NCI-H1436 (cell line): ENCODE measurements at places on chromosomes 5 and 9.

DNA sequence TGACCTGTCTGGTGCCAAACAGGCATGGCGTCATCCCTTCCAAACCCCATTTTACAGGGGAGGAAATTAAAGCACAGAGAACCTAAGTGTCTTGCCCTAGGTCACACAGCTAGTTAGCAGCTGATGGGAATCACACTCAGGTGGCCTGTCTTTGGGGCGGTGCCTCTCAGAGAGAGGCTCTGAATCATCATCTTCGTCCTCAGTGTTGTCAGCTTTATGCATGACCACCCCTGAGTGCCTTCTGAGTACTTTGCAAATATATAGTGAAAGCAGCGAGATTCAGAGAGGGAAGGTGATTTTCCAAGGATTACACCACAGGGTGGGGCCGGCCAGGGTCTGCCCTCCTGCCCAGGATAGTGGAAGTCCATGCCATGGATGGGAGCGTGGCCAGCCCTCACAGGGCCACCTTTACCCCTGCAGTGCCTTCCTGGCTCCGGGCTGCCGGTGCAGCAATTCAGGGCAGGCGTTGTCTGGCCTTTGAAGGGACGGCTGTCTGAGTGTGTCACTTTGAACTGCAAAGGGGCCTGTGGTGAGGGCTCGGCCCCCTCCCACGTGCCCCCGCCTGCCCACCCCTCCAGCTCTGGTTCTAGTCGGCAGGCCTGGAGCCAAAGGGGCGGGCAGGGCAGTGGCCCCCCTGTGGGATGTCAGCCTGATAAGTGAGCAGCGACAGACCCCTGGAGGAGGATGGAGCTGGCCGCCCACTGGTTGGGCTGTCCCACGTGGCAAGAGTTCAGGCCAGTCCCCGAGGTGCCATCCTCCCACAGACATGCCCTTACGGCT lies 16.9 kb downstream of the LMX1B start:
- no peak for DNase-seq

GRCh38 chr5:112693301-112693700 lies 44.4 kb upstream of the APC start:
- DNase-seq, result no peak

DNA sequence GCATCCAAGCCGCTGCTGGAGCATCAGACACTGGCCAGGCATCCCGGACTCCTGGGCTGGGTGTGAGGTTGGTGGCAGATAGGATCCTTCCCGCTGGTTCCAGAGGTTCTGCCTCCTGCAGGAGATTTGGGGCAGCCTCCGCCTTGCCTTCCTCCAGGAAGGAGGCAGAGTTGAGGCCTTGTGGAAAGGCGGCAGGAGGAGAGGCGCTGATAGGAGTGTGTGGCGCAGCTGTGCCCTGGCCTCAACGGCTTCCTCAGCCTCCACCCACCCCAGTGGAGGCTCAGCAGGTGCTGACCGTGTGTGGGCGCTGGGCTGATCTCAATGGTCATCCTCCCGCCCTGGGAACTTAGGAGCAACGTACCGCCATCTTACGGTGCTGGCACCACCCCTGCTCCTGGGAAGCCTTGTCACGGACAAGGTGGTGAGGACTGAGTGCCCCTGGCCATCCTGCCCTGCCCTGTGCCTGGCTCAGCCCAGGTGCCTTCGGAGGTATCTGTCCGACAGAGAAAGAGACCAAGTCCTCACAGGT lies 10.2 kb downstream of the NCS1 start:
- DNase-seq, result no peak

GRCh38 chr9:76913467-76913866 lies 7.6 kb upstream of the PRUNE2 start:
- no peak for DNase-seq

DNA sequence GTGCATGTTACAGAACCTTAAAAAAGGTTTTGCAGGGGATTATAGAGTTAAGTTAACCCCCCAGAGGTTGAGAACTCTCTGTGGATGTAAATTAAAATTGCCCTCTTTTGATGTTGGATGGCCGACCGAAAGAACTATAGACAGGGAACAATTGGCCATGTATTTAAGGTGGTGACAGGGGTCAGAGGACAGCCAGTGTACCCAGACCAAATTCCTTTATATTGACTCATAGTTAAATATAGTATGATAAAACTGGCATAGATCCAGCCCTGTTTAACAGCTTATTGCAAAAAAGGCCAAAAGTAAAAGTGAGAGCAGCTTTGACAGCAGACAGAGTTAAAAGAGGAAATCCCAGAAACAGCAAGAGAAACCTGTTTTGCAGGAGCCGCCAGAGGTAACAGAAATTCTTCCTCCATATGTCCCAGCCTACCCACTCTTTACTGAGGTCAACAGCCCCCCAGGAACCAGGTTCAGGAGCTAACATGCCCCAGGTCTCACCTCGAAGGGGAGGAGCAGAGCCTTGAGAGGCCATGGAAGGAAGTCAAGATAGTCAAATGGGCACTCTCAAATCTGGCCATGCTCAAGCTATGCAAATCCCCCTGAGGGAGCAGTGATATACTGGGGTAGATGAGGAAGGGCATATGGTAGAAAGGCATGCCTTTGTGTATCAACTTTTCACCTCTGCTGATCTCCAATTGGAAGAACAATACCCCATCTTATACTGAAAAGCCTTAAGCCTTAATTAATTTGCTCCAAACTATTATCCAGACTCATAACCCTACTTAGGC lies 156.4 kb upstream of the COX7C start:
- no peak for DNase-seq

DNA sequence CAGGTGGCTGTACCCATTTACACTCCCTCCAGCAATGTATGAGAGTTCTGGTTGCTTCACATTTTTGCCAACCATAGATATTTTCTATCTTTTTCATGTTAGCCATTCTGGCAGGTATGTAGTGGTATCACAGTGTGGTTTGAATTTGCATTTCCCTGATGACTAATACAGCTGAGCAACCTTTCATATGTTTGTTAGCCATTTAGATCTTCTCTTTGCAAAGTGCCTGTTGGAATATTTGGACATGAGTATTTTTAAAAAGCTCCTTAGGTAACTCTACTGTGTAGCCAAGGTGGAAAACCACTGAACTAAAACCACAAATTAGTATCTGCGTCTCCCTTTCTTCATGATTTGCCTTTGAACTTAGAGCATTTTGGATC lies 31.9 kb downstream of the IRF1 start:
- no peak for DNase-seq

DNA sequence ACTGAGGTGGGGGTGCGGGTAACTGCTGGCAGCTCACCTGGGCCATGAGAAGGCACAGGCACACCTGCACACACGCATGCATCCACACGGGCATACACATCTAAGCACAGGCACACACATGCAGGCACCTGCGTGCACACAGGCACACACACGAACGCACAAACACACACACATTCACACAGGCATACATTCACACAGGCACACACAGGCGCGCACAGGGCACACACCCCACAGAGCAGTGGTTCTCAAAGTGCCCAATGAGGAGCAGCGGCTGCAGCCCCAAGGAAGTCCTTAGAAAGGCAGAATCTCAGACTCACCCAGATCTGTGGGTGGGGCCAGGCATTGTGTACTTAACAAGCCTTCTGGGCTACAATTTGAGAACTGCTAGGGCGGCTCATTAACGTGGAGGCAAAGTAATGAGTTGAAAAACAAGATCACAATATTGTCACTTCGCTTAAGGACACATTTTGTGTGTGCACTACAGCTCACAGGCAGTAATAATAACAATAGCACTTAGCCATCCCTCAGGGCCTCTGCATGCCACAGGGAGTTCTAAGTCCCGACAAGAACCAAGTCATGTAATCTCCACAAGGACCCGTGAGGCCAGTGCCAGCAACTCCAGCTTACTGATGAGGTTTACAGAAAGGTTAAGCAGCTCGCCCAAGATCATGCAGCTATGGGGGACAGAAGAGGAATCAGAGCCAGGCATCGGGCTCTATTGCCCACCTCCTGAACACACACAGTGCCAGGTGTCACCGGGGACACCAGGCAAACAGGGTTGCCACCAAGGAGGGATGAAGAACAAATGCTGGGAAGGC lies 91.6 kb downstream of the ROR2 start:
- DNase-seq, result peak; percentile 40

DNA sequence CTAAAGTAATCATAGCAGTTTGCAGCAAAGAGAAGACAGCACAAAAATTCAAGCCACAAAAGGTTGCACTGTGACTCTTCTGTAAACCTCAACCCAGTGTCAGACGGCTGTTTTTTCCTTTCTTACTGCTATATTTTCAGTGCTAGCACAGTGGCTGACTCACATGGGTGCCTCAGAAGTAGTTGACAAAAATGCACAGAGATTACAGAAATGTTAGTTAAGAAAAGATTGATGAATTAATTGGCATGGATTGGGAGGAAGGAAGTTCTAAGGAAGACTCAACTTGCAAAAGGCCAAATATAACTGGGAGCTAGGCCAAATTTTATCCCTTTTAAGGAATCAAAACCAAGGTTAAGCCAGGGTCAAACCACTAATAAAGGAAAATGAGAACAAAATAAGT lies 43.7 kb upstream of the ITGA1 start:
- DNase-seq, result no peak

GRCh38 chr9:96214635-96215034 lies 87.3 kb downstream of the HSD17B3 start:
- no peak for DNase-seq
